ENCODE measurements at places on chromosomes 3 and 15.

GRCh38 chr3:157157836-157158235 lies 2.1 kb downstream of the CCNL1 start:
- DNase-seq, result no peak

GRCh38 chr15:36815786-36816185 lies 236.4 kb downstream of the CDIN1 start:
- DNase-seq, result peak; percentile 44

- no peak for DNase-seq
These were observed 37.3 kb downstream of the LMCD1 start for GRCh38 chr3:8538913-8539312.

- no peak for DNase-seq
These were observed 25.6 kb upstream of the RHO start for GRCh38 chr3:129502641-129503408.

DNA sequence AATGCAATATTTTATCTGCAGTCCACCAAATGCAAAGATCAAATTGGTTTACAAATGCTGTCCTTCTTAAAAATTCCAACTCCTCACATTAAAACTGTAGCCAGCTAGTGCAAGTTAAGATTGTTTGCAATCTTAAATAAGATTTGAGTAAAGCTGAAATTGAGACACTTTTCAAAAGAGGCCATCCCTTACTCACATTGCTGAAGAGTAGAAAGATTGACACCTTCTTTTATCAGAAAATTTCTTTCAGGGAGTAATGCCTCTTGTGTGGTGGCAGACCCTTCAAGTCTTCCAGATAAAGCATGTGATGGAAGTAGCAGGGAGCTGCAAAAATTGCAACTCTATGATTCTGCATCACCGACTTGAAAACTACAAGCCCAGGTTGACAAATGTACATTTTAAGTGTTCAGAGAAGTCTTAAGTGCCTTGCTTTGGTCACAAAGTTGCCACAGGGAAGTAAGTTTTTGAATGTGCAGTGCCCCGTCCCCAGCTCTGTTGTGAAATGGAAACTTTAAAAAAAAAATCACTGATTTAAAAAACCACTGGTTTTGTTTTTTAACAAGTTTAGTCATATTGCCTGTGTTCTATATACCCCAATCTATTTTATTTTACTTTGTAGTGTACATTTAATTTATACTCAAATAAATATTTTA lies 12.6 kb downstream of the CD86 start:
- peak; percentile 76 for DNase-seq

DNA sequence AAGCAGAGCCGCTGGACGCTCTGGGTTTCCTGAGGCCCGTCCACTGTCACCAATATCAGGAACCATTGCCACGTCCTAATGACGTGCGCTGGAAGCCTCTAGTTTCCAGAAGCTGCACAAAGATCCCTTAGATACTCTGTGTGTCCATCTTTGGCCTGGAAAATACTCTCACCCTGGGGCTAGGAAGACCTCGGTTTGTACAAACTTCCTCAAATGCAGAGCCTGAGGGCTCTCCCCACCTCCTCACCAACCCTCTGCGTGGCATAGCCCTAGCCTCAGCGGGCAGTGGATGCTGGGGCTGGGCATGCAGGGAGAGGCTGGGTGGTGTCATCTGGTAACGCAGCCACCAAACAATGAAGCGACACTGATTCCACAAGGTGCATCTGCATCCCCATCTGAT lies 3.3 kb downstream of the RHO start:
- peak; percentile 26 for DNase-seq
